ENCODE measurements at places on chromosomes 1 and 21. TPM values are rescaled to one million over a fixed set of nuclear protein-coding genes. Genes with fewer than 3 reads are reported as not detected.

The NUF2 gene
- 0.95 TPM for total RNA-seq

GRCh38 chr21:46285761-46286647, at the start of gene YBEY:
YBEY (plus strand) TSS chr21:46286342; CDS start chr21:46286914, 572 bp downstream.
- DNase-seq = peak; percentile 37

DNA sequence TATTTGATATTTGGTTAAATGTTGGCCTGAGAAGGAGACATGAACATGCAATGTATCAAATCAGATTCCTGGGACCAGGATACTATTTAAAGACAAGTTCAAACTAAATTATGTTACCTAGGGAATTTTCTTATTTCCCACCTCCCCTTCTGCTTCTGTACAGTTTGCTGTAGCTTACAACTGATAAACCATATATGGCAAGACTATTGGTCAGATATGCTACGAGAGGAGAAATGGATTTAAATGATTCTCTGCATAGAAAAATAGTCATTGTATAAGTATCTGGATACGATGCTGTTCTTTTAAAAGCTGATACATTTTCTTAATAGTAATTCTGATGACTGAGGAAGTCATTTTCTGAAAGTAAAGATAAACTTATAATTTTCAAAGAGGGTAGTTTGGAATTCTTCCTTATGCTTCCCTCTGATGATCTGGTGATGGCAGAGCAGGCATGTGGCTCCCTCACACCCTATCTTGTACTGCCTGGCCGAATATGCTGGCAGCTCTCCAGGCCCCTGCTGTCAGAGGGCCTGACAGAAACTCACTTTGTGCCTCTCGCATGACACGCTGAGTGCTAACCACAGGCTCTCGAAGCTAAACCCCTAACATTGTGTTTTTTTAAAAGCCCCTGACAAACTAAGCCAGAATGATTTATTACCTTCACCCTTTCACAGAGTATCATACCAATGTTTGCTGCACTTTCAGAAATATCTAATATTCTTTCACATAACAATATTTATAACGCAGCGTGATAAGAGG, 19.4 kb downstream of the RRP15 start:
- no peak for DNase-seq

The FABP3 gene
- total RNA-seq = 4.9 TPM

DNA sequence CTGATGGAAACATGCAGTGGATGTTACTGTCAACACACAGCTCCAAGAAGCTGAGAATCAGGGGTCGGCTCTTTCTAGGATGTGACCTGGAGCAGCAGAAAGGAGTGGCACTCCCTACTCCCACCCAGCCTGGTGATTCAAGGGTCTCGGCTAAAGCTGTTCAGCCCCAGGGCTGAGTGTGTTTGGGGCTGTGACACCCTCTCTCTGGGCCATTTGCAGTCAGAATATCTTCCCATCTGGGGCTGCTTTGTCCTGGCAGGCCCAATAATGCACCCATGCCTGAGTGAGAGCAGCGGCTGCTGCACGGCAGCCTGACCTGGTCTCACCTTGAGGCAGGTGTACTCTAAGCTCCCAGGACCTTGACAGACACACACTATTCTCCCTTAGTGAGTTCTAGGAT, 52.5 kb upstream of the AJAP1 start:
- DNase-seq = no peak

DNA sequence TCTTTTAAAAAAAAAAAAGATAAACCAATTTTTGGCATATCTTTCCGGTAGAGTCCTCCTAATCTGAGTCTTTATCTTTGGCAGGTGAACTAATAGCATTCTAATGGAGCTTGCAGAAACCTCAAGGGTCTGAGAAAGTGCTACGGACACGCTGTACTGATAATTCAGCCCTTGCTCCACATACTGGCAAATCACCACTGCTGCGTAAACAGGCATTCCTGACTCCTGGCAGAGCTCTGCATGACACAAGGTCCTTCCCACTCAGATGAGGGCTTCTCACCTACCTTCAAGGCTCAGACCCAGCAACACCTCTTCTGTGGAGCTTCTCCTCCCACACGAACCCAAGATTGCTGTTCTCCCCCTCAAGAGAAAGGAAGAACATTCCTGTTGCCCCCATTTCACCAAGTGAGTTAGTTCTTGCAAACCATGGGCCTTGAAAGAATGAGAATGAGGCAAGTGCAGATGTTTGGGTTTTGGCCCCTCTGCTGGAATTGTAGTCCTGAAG, 48.0 kb downstream of the LYST start:
- no peak for DNase-seq

The LRRC38 gene
- total RNA-seq = not detected

GRCh38 chr1:155966135-155966534, 12.2 kb downstream of the ARHGEF2 start:
- no peak for DNase-seq

The C1orf226 gene
- total RNA-seq = 10.2 TPM

The SLC19A1 gene
- total RNA-seq = 14.5 TPM

The THEM5 gene
- total RNA-seq = not detected

The COL11A1 gene
- not detected for total RNA-seq

DNA sequence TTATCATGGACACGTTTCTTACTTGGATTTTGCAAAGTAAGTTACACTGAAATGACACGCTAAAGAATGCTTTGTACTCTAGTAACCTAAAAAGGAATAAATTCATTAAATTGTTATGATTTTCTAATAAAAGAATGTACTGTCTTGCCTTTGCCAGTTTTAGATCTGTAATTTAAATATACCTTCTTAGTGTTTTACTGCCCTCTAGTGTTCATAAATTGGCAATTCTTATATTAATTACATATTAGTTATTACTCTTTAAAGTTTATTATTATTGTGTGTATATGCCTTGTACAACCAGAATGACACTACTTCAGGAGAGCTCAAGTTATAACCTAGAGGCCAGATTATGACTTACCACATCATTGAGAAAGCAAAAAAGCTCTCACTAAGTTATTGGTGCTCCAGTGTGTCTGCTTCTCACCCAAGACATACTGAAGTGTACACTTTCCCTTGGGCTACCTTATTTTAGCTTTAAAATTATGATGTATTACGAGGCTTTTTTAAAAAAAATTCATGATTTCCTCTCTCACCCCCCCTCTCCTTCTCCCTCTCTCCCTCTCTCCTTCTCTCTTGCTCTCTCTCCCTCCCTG, 169.9 kb downstream of the HS2ST1 start:
- no peak for DNase-seq

DNA sequence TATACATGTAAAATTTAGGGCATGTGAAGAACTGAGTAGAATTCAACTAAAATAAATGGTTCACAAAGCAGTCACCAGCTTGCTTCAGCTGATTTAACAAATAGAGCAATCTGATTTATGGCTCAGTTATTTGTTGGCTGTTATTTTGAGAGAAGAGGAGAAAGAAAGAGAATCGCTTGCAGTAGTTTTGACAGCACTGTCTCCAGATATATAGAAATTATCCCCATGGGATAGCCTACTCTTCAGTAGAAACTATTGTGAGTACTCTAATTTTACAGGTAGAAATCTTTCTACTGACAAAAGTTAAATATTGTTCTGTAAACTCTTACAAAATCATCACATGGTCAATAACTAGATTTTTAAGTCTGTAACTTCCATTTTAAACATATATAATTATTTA, 1098.2 kb downstream of the MRPL39 start:
- no peak for DNase-seq

The KCNE2 gene
- total RNA-seq = not detected

The DNAH14 gene
- 3.5 TPM for total RNA-seq

DNA sequence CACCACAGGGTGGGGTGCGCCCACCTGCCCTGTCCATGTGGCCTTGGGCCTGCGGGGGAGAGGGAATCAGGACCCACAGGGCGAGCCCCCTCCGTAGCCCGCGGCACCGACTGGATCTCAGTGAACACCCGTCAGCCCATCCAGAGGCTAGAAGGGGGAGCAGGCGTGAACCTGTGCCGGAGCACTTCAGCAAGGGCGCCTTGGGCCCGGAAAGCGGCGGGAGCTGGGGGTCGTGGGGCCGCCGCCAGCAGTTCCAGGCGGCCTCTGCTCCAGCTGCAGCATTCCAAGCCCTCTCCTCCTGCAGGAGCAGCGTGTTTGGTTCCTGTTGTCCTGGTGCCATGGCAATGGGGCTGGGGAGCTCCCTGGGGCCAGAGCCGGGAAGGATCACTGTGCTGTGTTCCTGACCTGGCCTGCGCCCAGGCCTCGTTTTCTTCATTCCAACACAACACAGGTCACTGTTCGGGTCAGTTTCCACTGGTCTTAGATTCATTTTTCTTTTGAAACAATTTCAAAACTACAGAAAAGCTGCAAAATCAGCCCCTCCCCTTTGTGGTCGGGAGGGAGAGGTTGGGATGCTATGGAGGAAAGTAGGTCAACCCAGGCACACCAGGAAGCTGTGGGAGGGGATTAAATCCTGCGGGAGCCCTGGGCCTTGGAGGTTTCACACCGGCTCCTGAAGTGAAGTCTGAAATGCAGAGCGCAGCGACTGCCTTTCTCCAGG, 18.8 kb downstream of the SLX9 start:
- no peak for DNase-seq

- no peak for DNase-seq
These were observed 113.4 kb downstream of the ZBTB18 start for GRCh38 chr1:244164511-244164890.

- no peak for DNase-seq
These were observed 34.0 kb upstream of the EDN2 start for GRCh38 chr1:41518471-41518870.

DNA sequence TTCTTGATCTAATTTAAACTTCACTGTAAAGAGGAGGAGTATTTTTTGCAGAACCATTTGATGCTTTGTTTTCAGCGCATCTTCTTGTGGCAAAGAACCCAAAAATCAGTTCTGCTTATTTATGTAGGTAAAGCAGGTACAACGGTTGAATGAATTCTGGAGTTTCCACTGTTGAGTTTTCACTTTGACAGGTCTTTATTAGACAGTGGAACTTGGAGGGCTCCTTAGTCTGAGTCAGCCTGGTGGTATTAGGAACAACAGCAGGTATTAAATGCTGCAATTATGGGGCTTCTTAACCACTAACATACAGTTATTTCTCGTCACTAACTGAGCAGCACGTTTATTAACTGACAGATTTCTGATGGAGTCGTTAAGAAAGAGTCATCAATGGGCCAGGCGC, 1.2 kb downstream of the LRIG2 start:
- DNase-seq = no peak

The MIGA1 gene
- total RNA-seq = 19.7 TPM

DNA sequence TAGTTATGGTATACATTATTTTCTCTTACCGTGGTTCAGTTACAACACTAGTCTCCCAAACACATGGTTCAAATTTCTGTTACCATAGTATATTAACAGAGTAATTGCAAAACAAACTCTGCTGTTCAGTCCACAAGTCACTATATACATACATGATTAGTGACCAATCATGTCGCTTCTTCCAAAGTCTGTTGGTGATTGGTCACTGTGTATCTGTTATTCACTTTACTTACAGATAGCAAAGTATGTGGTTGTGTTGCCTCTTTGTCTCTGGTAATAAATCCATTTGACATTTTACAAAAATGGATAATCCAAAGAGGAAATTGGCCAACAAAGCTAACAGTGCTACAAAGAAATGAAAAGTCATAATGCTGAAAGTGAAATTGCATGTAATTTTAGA, 107.2 kb downstream of the RABGAP1L start:
- no peak for DNase-seq

The GALE gene
- total RNA-seq = 17.7 TPM

- DNase-seq = no peak
These were observed 4.2 kb upstream of the DPT start for GRCh38 chr1:168733241-168733640.

DNA sequence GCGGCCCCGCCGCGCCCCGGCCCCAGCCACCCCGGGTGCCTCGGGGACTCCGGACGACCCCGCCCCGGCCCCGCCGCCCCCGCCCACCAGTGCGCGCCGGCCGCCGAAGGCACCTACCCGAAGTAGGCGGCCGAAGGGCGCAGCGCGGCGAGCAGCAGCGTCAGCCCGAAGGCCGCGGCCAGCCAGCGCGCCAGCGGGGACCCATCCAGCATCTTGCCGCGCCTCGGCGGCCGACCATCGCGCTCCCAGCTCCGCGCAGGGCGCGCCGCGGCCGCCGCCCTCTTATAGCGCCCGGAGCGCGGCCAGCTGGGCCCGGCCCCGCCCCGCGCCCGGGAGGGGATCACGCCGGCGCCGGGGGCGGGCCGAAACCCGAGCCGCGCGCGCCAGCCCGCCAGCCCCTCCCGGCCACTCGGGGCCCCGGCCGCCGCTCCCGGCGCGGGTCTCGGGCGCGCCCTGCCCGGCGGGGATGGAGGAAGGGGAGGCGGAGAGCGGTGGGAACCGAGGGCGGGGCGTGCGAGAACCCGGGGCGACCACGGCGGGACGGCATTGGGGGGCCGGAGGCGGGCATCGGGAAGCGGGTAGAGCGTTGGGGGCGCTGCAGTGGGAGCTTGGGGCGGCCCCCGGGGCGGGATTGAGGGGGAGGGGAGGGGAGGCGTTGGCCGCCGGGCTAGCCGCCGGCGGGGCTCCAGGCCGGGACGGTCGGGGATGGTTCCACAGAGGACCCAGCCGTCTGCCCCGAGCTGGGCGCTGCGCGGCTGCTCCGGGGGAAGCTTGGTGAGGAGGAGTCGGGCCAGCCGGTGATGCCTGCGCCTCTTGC, at the start of gene WNT9A:
Gene WNT9A (minus strand): TSS at position 257 of the 817 bp plus-strand sequence. CDS start 45 bp downstream, at position 212.
- DNase-seq = no peak

DNA sequence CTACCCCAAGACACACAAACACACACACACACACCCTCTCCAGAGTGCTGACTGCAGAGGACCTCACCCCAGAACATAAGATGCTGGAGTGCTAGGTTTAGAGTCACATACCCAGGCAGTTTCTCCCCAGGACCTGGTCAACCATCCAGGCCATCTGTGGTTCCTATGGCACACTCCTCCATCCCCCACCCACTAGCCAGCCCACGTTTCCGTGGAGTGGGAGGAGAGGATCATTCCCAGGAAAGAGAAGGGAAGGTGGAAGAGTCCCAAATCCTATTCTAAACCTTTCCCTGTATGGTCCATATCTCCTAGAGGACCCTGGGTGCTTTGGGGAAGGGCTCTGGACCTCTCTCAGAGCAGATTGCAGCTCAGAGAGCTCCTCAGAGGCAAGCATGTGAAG, 1.1 kb downstream of the KCNJ9 start:
- no peak for DNase-seq

The CCDC24 gene
- 3.6 TPM for total RNA-seq

- no peak for DNase-seq
These were observed 51.2 kb downstream of the GIPC2 start for GRCh38 chr1:78096976-78097375.

GRCh38 chr1:212928323-212929291, 21.7 kb upstream of the VASH2 start:
- no peak for DNase-seq
